ENCODE measurements at places on chromosomes 4 and X. TPM values are rescaled to one million over a fixed set of nuclear protein-coding genes. Genes with fewer than 3 reads are reported as not detected.

Gene MUC7
- not detected for total RNA-seq

Gene DCHS2
- not detected for total RNA-seq

Gene CT45A10
- total RNA-seq: not detected

Gene ARSD
- total RNA-seq: 11.4 TPM

Gene TSPAN7
- not detected for total RNA-seq

Gene SMIM31
- total RNA-seq: not detected

Gene SRPK3
- total RNA-seq: 0.39 TPM

Gene SERPINA7
- not detected for total RNA-seq

Gene GLOD5
- not detected for total RNA-seq

Gene BBS7
- total RNA-seq: 16.9 TPM

Gene DMRTC1
- not detected for total RNA-seq

Gene LDOC1
- total RNA-seq: 3.1 TPM

Gene ZNF185
- 1.4 TPM for total RNA-seq

Gene CLIC2
- total RNA-seq: 15.1 TPM

Gene FAM47A
- not detected for total RNA-seq

Gene HPGD
- total RNA-seq: 5.5 TPM

Gene DUSP21
- total RNA-seq: not detected

Gene PDGFRA
- 254 TPM for total RNA-seq

Gene MAOA
- total RNA-seq: 26.0 TPM

Gene BEX4
- 11.4 TPM for total RNA-seq

Gene CSN1S1
- not detected for total RNA-seq

Gene CD38
- total RNA-seq: not detected

Gene CT47B1
- not detected for total RNA-seq

Gene EREG
- 13.5 TPM for total RNA-seq

Gene GPRASP3
- 2.6 TPM for total RNA-seq

Gene KIT
- 0.78 TPM for total RNA-seq

Gene RTL9
- 0.39 TPM for total RNA-seq

Gene XAGE2
- not detected for total RNA-seq

Gene DGAT2L6
- not detected for total RNA-seq

Gene NSG1
- not detected for total RNA-seq

Gene UGT2A3
- not detected for total RNA-seq

Gene TRO
- total RNA-seq: 5.1 TPM

Gene RPS6KA6
- total RNA-seq: 1.1 TPM

Gene AWAT2
- total RNA-seq: not detected

Gene HTN1
- total RNA-seq: not detected

Gene GUCY1B1
- 4.8 TPM for total RNA-seq

Gene ADH1C
- 0.73 TPM for total RNA-seq

Gene RHOXF1
- total RNA-seq: not detected

Gene SPP1
- total RNA-seq: 0.37 TPM

Gene GAGE12E
- total RNA-seq: not detected

Gene PNMA6E
- not detected for total RNA-seq

Gene CCNA2
- total RNA-seq: 55.5 TPM

Gene SMIM10L2A
- under 0.01 TPM for total RNA-seq

Gene MAGEE2
- total RNA-seq: not detected

All from subcutaneous preadipocyte (primary cell).